ENCODE measurements at places on chromosomes 6 and 20.

DNA sequence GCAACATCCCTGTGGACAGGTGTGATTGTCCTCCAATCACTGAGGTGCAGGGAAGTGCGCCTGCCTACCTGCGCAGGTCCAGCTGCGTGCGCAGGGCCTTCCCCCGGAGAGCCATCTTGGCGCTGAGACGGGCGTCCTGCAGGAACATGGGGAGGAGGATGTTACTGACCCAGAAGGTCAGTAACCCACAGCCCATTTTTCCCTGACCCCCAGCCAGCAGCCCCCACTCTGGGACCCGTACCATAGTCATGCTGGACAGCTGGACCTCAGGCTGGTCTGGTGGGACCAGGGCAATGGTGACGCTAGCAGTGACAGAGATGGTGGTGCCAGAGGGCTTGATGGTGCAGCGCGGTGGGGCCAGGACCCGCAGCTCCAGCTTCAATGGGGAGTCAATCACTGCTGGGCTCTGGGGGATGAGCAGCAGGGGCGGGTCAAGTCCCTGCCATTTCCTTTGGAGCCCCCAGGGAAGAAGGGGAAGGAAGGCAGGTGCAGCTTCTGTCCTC is 9.7 kb downstream of the PLTP start:
- ATAC-seq, result no peak

GRCh38 chr6:109465772-109466171 is 10.2 kb upstream of the MICAL1 start:
- no peak for ATAC-seq

DNA sequence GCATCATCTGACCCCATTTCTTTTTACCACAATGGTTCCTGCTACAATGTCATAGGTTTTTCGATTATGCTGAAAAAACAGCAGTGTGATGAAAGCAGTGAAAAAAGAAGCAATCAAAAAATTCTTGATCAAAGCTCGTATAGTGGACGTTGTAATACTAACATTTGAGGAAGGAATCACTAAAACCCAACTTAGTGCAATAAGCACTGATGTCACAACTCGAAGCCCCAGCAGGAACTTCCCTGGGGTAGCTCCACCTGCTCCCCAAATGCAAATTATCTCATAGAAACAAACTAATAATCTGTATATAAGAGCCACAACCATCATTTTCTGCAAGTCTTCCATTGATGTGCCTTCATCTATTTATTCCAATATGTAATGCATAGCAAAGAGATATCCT is 285.6 kb upstream of the SGK1 start:
- no peak for ATAC-seq

GRCh38 chr6:44663860-44664634 is 276.5 kb downstream of the CDC5L start:
- no peak for ATAC-seq

- ATAC-seq, result peak; percentile 84
Measured at GRCh38 chr6:90103056-90103800, 193.4 kb downstream of the BACH2 start.

GRCh38 chr20:3894796-3895195 is 5.6 kb downstream of the PANK2 start:
- ATAC-seq, result no peak

- no peak for ATAC-seq
Measured at GRCh38 chr6:148881593-148882311, 134.9 kb downstream of the UST start.

DNA sequence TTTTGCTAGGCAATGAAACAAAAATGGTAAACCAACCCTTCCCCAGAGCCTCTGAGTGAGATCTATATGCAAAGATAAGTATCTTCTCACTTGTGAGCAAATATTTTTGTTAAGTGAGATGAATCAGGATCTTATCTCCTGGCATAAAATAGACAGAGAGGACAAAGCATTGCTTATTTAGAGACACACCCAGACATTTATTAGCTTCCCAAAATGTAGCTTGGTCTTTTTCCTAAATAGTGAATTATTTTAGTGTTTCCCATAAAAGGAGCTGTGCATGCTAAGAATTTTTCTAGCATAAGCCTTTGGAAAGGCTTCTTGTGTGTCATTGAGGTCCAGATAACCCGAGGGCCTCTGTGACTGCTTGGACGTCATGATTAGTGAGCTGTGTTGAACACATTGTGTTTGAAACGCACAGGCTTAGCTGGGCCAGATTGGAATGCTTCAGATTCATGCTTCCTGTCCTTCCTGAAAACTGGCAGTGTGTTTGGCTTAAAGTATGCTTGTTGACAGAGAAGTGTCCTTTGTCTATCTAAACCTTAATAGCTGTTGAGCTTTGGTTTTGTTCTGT is 16.5 kb downstream of the MTHFD1L start:
- no peak for ATAC-seq

GRCh38 chr6:127482325-127482724 is 23.1 kb upstream of the KIAA0408 start:
- ATAC-seq, result no peak

DNA sequence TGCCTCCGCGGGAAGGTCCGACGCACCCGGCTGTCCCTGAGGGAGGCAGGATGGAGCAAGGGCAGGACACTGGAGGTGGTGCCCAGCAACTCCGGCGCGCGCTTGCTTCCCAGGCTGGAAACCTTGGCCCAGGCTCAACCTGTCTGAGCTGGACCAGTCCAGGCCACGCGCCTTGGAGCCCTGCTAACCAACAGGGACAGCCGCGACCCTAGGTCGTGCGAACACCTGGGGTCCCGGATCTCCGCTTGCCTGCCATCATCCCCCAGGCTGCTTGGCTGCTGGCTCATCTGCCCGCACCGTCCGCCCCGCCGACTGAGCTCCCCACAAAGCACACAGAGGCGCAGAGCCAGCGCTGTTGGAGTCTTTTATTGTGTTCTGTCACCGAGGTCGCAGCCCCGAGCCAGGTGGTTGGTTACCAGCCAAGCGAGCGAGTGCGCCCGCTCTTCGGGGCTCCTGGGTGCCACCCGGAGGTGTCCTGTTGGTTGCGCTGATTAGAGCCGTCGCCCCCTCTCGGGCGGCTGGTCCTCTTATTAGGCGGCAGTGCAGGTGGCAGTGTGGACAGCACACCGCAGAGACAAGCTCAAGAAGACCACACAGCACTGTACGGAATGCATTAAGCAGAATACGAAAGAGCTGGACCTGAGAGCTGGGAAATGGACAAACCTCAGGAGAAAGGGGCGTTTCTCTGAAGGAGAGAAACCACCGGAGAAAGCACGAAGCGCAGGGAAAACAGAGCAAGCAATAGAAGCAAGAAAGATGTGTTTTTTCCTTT is 3.8 kb downstream of the COL12A1 start:
- peak; percentile 34 for ATAC-seq

GRCh38 chr6:157134402-157135047 is 188.8 kb downstream of the TMEM242 start:
- no peak for ATAC-seq

DNA sequence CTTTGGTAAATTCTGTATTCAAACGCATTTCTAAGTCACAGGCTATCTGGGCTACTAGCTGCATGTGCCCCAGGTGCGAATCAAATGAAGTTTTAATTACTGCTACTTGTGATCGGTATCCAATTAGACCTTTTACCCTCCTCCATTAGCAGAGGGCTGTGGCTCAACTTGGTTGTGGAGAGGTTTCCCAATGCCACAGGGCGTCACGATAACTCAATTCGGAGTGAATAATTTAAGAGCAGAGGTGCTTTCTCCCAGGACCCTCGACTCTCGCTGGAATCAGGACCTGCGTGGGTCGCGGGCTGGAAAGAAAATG is 640 bp downstream of the SAYSD1 start:
- ATAC-seq, result peak; percentile 14

GRCh38 chr20:64044484-64045247 is 4.8 kb downstream of the SOX18 start:
- ATAC-seq, result no peak

DNA sequence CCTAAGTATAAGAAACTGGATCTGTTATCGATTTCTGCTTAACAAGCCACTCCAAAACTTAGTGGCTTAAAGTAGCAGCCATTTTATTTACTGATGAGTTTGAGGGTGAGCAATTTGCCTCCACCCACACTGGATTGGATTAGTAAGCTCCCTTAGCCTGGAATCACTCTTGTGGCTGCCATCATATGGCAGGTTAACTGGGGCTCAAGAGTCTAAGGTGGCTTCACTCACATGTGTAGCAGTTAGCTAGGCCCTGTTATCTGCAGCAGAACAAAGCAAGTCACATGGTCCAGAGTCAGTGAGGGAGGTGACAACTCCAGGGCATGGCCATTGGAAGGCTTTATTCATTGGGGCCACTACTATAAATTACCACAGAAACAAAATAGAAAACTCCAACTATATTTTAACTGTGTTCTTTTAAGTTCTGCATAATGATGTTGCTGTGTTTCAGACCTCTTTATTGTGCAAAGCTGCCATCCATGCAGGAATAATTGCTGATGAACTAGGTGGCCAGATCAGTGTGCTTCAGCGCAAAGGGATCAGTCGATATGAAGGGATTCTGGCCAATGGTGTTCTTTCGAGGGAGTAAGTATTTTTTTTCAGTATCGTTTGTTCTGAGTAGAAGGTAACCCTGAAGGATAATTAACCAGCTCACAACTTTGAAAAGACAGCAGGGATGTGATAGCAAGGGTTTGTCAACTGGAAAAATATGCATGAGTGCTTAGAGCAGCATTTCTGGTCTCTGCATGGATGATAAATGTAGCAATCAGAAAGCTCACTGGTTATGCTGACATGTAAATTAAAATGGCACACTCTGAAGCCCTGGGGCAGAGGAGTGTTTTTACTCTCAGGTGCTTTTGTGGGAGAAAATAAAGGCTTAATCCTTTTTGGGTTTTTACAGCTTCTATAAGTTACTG is 49.6 kb downstream of the DCBLD1 start:
- peak; percentile 42 for ATAC-seq

DNA sequence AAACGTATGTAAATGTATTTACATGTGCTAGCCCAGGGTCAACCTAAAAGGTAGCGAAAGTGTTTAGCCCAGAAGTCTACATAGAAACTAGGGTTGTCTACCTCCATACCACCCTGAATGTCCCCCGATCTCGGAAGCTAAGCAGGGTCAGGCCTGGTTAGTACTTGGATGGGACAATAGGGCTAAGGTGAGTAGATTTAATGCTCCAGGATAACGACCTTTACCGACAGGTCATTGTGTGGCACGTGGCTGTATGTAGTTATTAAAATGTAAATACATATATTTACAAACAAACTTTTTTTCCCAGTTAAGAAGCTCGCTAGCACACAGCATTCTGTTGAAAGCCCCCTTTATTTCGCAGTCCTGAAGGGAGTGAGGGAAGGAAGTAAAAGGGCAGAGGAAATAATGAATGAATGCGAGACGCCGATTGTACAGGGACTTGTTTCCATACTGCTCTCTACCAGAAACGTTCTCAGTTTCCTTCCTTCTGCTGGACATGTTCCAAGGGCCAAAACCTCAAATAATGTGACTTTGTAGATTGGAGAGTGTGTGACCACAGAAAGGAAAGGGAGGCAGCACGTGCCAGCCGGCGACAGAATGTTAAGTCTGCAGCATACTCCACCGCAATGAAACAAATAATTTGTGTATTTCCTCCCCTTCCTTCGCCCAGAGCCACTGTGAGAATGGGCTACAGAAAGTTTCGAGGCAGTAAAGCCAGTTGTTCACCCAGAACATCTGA is 612 bp downstream of the ADAT2 start:
- no peak for ATAC-seq

DNA sequence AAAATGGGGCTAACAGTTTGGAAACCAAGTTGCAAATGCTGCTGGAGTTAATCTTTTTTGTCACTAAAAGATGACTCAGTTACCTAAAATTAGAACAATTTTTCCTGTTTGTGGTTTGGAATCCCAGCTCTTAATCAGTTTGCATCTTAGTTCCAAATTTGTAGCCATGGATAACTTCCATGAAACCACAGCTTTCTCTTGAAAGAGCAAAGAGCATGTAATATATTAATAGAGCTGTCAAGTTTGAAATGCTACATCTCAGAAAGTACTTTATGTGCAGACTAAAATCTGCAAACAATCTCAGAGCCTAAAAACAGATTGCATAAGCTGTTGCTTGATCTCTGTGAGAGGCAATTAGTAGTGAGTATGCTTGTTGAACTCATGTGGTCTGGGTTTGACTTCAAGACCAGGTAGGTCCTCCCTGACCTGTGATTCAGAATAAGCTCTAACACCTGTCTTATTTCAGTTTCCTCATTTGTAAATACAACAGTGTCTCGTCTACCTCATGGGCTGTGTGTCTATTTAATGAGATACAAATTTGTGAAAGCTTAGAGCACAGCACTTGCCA is 23.5 kb downstream of the DHX35 start:
- no peak for ATAC-seq

DNA sequence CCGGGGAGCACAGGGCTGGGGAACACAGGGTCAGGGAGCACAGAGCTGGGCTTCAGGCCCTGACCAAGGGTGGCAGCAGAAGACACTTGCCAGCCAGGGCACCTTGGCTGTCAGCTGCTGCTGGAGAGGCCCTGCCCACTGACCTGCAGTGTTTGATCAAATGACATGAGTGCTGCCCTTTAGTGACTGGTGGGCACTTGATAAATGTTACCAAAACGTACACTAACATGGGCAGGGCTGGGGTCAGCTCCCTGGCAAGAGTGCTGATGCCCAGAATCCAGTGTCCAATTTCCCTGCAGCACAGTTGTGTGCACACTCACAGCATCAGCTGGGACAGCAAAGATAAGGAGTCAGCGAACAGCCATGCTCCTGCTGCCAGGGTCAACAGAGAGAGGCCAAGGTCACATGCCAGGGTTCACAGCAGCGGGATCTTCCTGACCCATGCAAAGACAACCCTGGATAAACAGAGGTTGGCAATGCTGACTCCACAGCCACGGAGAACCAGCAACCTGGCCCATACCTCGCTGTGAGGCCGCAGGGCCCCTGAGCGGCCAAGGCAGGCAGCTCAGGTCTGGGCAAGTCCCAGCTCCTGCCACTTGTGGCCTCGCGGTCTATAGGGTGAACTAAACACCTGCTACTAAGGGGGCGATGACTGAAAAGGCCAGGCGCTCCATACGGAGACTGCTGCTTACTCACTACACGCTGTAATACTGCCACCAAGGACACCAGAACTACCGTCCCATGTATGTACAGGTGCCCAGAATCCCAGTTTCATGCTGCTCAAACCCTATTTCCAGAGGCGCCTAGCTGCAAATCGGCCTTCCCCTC is 46.3 kb downstream of the NINL start:
- peak; percentile 15 for ATAC-seq

GRCh38 chr6:106466211-106466610 is 105.7 kb downstream of the CRYBG1 start:
- no peak for ATAC-seq

DNA sequence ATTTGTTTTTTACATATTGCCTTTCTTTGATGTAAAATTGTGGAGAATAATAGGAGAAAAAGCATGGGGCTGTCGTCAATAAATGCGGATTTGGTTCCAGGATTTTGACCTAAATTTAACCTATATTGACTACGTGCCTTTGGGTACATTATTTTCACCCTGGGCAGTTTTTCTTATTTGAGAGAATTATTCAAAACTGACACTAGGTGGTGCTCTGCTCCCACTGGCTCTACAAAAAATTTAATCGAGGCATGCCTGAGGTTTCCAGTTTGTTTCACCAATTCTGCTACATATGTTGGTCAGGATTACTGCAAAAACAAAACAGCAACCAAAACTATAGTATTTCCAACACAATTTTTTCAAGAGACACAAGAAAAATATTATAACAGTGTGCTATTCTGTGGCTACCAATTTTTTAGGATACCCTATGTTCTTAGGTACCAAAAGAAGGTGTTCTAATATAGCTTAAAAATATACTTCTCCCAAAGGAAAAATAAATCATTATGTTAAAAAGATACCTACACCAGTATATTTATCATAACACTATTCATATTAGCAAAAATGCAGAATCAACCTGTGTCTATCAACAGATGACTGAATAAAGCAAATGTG is 48.6 kb upstream of the FABP7 start:
- no peak for ATAC-seq
